ENCODE measurements at places on chromosomes 11 and 22.

GRCh38 chr22:50545522-50546325, at the start of gene KLHDC7B:
KLHDC7B (plus strand) TSS chr22:50545899; CDS start chr22:50546244, 345 bp downstream.
- no peak for DNase-seq

DNA sequence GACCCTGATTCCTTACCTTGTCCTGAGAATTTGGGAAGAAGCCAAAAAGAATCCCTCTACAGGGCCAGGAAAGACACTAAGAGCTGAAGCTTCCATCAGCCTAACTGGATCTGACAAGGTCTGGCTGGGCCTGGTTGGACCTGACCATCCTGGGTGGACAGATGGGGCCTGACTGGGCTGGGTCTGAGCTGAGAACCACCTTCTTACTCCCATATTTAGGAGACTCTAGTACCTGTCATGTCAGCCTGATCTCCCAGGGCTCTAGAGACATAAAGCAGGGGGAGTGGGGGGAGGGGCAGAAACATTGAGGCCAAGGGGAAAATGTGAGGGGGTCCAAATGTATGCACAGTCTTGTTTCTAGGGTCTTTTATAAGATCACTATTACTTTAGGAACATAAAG, 129.9 kb downstream of the BUD13 start:
- no peak for DNase-seq

DNA sequence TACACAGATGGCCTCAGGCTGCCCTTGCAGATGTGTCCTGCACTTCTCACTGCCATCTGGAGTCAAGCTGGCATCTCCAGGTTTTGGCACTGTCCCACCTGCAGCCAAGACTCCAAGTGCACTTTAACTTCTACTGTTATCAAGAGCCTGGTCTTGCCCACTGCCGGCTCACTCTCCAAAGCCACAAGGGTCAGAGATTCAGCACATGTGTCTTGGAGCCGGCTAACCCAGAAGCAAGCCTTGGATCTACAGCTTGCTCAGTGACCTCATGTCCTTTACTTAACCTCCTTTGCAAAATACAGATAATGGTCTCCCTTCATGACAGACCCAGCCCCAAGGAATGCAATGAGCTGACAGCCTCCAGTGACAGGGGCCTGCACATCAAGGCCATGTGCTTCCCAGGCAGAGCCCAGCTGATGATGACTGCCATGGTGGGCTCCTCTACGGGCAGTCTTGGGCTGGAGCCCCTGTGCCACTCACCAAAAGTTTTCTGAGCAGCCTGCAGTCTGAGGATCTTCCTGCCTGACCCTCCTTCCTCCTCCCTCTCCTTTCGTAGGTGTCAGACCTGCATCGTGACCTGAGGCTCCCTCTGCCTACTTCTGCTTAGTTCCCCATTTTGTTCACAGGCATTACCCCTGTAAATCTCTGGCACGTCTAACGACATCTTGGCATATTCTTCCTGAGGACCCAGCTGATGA, 9.0 kb downstream of the TP53AIP1 start:
- DNase-seq, result no peak

DNA sequence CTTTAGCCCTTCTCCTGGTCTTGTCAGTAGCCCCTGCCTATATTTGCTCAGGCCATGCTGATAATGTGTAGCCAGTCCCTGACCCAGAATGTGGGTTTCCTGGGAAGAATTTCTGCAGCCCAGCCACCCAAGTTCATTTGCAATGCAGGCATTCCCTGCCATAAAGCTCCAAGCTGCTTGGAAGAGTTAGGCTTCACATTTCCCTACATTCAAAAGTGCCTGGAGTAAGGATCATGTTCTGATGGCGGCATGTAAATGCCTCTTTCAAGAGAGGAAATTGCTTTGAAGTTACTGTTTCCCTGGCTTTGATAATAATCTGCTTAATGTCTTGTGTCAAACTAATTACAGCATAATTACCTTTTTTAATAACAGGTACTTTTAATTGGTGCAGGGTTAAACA, 266.1 kb downstream of the MIAT start:
- DNase-seq, result no peak

DNA sequence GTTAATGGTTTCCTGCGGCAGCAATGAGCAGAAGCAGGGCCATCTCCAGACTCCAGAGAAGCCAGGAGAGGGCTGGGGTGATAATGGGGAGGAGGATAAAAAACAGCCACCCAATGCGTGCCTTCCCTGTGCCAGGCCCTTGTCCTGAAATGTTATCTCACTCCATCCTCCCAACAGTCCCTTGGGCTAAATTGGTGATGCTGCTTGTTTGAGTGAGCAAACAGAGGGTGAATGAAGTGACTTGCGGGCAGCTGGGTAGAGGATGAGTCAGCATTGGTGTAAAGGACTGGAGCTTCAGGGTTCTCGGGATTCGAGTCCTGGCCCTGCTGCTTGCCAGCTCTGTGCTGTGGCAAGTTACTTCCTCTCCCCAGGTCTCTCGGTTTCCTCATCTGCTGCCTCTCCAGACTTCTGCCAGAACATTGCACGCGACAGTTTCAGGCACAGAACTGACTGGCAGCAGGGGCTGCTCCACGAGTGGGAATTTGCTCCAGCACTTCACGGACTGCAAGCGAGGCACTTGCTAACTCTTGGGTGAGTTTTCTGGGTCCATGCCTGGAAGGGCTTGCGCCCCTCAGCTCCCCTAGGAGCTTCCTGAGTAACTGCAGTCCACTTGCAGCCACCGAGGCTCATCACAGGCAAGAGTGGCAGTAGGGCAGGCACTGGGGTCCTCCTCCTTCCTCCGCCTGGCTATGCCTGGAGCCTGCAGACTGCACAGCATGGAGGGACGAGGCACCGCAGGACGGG, at the start of gene P2RY6:
Gene P2RY6, plus strand, starts transcription at position 403 of the 744 bp plus-strand sequence. CDS start 24,181 bp downstream, outside the sequence.
- no peak for DNase-seq

Data from stimulated activated CD4-positive, alpha-beta T cell treated with anti-CD3 and anti-CD28 coated beads, Interleukin-12 subunit alpha, Interleukin-12 subunit beta, amount 100 ng/mL, for 48 hours (primary cell).